ENCODE measurements at places on chromosomes 12 and 14.

DNA sequence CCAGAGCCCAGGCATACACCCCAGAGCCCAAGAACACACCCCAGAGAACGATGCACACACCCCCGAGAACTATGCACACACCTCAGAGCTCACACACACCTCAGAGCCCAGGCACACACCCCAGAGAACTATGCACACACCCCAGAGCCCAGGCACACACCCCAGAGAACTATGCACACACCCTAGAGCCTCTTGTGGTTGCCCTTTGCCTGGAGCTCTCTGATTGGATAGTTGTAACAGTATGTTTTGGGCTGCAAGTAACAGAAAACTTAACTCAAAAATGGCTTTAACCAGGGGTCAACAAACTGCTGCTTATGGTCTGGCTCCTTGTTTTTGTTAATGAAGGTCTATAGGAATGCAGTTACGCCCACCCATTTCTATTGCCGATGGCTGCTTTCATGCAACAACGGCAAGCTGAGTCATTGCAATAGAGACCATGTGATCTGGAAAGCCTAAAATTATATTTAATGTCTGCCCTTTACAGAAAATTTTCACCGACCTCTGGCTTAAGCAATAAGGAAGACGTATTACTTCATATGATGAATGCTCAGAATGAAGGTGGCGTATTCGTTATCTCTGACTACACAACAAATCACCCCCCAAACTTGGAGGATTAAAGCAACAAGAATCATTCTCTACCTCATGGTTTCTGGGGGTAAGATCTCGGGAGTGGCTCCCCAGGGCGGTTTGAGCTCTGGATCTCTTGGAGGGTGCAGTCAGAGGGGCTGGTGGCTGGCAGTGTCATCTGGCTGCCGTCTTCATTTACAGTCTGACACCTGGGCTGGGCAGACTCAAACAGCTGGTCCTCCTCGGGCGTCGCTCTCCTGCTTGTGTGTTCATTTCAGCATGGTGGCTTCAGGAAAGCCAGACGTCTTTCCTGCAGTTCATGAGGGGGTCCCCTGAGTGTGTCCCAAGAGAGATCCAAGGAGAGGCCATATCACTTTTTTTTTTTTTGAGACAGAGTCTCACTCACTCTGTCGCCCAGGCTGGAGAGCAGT, 66.3 kb upstream of the NCOR2 start:
- DNase-seq, result no peak

GRCh38 chr14:79091381-79091963, 921.3 kb downstream of the NRXN3 start:
- no peak for DNase-seq

GRCh38 chr12:11174022-11174421, 3.0 kb downstream of the SMIM10L1 start:
- DNase-seq, result no peak

GRCh38 chr12:69497308-69498026, 27.3 kb downstream of the FRS2 start:
- no peak for DNase-seq

DNA sequence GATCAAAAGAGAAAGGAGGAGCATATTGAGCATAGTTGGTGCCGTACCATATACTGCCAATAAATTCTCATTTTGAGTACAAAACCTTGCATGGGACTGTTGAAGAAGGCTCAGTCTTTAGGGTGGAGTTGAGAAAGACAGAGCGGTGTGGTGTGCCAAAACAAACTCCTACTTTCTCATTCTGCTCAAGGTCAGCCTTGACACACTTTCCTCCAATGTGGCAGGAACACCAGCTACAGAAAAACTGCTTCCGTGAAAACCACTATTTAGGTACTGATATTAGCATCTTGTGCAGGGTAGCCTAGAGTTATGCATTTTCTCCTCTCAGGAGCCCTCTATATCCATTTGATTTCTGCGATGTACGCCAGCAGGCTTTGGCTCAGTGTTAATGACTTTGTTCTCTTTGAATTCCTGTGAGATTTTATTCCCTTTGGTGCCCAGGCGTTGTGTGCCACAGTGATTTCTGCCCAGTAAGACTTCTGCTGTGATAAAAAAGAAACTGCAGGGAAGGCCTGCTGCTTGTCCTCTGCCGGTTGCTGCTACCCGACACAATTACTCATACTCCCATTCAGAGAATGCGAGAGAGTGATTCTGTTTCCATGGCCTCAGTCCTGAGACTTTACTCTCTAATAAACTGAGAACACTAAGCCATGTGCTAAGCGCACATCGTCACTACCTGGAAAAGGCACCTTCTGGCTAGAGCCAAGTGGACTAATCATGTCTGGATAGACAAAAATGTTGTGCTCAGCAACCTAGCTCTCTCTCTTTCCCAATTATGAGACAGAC, 88.3 kb upstream of the MDM1 start:
- DNase-seq, result no peak

DNA sequence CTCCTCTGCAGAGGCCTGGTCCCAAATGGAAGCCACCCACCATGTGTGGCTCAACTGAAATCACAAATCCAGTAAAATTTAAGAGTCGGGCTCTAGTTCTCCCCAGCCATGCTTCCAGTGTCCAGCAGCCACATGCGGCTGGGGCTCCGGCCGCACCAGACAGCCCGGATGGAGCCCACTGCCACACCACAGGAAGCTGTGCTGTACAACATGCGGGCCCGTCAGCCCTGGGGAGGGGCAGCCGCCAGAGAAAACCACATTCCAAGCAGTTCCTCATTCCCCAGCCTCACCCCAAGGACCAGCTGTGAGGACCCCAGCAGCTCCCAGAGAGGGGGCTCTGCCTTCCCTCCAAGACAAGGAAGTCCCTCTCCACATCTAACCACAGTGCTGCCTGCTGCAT, 135.0 kb downstream of the NCOR2 start:
- no peak for DNase-seq

- DNase-seq, result peak; percentile 4
Measured at GRCh38 chr12:113347-113746, 46.8 kb downstream of the IQSEC3 start.

- peak; percentile 71 for DNase-seq
Measured at GRCh38 chr14:20652996-20653975, 11.8 kb upstream of the OR6S1 start.

GRCh38 chr12:11906286-11906935, 164.3 kb upstream of the BCL2L14 start:
- no peak for DNase-seq

DNA sequence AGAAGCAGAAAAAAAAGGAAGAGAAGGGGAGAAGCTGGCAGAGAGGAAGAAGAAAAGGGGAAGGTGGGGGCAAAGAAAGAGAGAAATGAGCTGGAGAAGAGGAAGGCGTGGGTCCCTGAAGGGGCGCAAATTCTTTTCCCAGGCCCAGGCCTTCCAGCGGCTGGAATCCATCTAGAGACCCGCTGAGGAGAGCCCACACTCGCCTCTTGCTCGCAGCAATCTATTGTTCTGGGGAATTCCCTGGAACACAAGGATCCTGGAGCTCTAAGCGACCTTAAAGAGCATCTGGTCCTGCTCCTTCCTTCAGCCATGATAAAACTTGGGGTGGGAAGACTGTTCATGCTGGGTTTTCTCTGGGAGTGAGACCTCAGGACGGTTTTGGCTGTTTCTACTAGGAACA, 41.2 kb upstream of the FKBP4 start:
- DNase-seq, result no peak

GRCh38 chr12:89355243-89356068, 3.2 kb upstream of the DUSP6 start:
- DNase-seq, result no peak

- no peak for DNase-seq
Measured at GRCh38 chr14:38203929-38204718, 3.6 kb upstream of the SSTR1 start.

DNA sequence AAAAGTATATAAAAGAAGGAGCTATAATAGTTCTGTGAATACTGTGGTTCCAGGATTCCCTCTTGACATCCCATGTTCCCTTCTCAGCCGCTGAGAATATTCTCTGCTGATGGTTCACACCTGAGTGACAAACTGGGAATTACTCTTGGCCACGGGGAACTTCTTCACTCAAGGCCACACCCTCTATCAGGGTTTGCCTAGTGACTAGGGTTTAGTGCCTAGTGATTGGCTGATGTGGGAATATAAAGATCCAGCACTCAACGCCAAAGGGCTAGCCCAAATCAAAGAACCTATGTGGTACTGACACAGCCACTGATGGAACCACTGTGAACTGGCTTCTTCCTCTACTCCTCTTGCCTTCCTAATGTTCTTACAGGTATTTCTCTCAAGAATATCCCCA, 248.4 kb downstream of the ASCL1 start:
- no peak for DNase-seq

DNA sequence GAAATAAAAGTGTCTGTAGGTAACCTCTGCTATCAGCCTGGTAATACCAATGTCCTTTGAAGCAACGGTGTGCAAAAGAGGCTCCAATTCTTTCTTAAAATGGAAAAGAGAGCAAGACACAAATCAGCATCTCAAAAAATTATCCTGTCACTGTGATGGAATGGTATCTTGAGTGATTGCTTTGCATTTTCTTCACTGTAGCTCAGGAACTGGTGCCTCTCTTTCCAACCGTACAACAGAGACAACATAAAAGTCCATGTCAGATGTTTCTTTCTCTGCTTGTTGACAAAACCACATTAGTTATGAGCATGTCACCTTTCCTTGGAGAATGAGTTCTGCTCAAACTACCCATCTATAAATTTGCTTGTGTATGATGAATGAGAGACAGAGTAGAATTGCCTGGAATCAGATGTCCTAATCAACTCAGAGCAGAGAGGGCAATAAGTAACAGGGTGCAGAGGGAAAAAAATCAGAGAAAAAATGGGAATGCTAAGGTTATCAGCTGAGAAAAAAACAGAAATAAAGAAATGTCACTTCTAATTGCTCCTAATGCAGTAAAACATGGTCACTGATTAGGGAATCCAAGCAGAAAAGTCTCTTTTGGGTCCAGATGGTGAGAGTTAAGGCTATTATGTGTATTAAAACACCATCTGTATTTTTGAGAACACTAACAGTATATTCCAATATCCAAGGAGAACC, 465.0 kb upstream of the ATP2B1 start:
- no peak for DNase-seq

DNA sequence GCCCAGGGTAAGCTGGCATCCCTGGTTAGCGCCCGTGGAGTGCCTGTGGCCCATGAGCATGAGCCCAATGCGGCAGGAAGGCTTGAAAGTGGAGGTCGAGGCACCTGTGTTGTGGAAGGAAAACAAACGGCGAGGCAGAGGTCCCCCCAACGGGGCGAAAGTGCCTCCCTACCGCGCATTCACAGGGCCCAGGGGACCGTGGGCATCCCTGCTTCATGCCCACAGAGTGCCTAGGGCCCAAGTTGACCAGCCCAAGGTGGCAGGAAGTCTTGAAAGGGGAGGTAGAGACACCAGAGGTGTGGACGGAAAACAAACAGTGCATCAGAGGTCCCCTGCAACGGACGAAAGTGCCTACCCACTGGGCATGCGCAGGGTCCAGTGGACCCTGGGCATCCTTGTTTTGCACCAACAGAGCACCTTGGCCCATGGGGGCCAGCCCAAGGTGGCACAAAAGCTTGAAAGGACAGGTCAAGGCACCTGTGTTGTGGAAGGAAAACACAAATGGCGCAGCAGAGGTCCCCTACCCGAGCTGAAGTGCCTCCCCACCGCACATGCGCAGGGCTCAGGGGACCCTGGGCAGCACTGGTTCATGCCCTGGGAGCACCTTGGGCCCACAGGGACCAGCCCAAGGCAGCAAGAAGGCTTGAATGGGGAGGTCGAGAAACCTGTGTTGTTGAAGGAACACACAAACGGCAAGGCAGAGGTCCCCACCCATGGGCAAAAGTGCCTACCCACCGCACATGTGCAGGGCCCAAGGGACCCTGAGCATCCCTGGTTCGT, 377.5 kb downstream of the ALG10 start:
- peak; percentile 51 for DNase-seq

GRCh38 chr14:63892265-63892664, 39.5 kb downstream of the SYNE2 start:
- no peak for DNase-seq

GRCh38 chr12:102896067-102896466, 21.0 kb downstream of the PAH start:
- DNase-seq, result no peak

DNA sequence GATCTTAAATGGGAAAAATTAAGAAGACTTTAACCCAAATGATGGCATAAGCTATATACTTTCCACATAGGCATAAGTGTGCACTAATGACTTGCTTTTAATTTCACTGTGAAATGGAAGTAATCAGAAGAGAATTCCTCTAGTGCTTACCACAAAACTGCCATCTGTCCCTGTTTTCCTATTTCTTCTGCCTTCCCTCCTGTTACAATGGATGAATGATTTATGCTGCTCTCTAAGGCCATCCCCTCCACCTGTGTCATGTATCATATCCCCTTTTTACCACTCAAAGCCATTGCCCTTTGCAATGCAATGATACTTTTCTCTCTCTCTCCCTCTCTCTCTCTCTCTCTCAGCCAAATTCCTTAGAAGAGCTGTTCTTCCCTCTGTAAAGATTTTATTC, 109.1 kb downstream of the C12orf50 start:
- no peak for DNase-seq

GRCh38 chr14:79540394-79540793, 670.9 kb downstream of the DIO2 start:
- DNase-seq, result no peak

GRCh38 chr12:49019120-49019430, 499 bp upstream of the PRKAG1 start:
- DNase-seq, result no peak

DNA sequence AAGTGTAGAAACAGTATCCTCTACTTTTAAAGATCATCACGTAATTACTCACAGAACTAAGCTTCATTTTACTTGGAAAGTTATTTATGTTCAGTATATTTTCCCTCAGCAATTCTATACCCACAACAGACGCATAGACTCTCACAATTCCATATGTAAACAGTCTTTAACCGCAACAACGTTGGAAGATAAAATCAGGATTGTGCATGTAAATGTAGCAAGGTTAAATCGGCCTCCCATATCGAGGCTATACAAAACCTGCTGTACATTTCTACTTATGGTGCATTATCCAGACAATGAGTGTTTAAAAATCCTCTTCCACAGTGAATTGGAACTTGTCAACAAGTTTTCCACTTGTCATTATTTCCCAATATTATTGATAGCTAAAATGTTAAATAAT, 581.1 kb downstream of the SLC16A7 start:
- DNase-seq, result no peak

GRCh38 chr14:73909681-73910080, 23.0 kb downstream of the ZNF410 start:
- DNase-seq, result no peak

GRCh38 chr12:49903700-49904423, at the start of gene FAIM2:
Gene FAIM2, minus strand, starts transcription at chr12:49903900. Its CDS starts 108 bp downstream, at chr12:49903792.
- peak; percentile 81 for DNase-seq

DNA sequence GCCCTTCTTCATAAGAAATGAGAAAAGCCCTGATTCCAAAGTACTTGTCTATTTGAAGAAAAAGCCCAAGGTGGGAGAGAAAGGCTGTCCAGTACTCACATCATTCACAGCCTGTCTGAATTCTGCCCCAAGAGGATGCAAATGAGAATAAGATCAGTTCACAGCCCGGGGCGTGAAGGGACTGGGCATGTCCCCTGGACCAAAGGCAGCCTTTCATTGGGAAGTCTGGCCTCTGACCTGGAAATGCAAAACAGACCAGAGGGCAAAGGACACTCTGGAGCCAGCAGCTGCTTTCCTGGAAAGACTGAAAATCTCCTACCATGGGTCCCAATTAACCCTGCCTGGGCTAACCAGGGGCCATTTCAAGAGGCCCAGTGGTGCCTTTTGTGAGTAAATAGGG, 191.2 kb upstream of the PELI2 start:
- no peak for DNase-seq

GRCh38 chr14:104770851-104771272, 17.9 kb downstream of the SIVA1 start:
- no peak for DNase-seq

Measured in activated effector memory CD4-positive, alpha-beta T cell treated with anti-CD3 and anti-CD28 coated beads, Interleukin-2, amount 50 U/mL, for 16 hours (primary cell).